ENCODE measurements at places on chromosomes 11 and 22.

DNA sequence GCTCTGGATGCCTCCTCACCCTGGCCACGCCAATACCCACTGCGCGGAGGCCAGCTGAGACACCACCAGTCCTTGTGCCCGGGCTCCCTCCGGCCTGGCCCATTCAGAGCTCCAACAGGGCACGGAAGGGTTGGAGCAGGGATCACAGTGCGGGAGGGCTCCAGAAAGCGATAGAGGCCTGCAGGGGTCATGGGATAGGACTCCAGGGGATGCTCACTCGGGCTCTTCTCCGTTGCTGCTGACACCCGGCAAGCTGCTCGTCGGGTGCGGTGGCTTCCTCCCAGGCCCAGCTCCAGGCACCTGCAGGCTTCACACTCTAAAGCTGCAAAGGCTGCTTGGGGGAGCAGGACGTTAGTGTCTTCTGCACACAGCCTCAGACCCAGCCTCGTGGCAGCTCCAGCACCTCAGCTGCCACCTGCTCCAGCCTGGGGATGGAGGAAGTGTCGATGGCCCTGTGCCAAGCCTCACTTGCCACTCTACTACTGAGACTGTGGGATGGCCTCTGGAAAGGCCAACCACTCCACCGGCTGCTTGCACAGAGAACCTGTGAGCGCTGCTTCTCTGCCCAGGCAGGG lies 10.6 kb downstream of the WNT7B start:
- DNase-seq = no peak

- DNase-seq = no peak
Observed at GRCh38 chr11:99368583-99368982, 347.8 kb downstream of the CNTN5 start.

DNA sequence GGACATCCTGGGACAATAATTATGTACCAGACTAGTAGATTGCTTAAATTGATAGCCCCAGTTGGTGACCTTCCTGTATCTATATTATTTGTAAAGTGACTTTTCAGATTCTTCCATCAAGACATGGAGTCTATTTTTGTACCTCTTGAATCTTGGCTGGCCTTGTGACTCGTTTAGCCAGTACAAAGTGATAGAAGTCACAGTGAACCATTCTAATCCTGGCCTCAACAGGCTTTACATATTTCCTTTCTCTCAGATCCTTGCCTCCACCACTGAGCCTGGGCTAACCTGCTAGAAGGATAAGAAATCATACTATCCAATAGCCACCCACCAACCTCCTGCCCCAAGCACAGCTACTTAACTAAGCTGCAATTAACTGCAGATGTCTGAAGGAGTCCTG lies 37.5 kb upstream of the SLC6A5 start:
- no peak for DNase-seq

GRCh38 chr11:117313091-117313490 lies 3.0 kb downstream of the BACE1 start:
- no peak for DNase-seq

DNA sequence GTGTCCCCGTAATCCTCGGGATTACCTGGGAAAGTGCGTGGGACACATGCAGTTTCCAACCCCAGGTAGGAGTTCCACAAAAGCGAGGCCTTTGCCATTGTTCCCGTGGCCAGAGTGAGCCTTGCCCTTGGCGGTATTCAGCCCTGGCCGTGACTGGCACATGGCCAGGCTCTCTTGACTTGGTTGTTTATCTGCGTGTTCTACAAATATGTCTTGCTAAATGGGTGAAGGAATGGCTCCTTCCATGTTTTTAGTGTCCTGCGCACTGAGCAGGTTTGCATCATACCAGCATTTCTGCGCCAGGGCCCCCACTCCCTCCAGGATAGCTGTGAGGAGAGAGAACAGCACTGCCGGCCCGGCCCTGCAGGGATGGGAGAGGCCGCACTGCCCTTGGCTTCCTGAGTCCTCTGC lies 20.0 kb downstream of the POLR3H start:
- DNase-seq = no peak

- peak; percentile 86 for DNase-seq
Observed at GRCh38 chr22:20418211-20418788, 19.3 kb downstream of the SCARF2 start.

DNA sequence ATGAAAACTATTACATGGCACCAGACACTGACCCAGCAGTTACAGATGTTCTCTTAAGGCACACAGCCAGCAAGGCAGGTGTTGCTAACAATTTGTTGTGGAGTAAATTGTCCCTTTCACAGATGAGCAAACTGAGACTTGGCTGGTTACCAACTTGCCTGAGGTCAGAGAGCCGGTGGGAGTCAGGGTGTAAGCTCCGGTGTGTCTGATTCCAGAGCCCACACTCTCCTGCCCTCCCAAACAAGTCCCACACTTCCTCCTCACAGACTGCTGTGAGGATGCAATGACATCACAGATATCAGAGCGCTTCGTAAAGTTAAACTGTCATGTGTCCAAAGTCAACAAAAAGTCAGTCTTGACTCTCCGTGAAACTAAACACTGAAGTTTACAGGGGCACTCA lies 12.5 kb downstream of the GDPD5 start:
- DNase-seq = no peak
